ENCODE measurements at places on chromosomes 6 and 20.

- peak; percentile 54 for DNase-seq
Observed at GRCh38 chr6:29847871-29848630, 20.4 kb downstream of the HLA-G start.

DNA sequence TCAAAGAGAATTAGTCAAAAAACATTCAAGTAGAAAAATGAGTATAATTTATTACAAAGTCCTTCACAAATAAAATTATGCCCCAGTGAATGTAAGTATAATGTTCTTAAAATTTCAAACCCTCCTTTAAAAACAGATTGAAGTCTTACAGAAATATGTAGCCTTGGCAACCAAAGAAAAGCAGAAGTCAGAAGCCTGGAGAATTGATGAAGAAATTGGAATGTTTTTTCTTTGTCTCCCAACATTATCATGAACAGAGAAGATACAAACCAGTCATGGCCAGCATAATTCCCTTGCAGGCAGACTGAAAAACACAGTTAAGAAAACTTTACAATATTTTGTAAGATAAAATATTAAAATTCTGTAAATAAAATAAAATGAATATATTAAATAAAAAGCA lies 221.9 kb downstream of the TBC1D32 start:
- DNase-seq, result no peak

DNA sequence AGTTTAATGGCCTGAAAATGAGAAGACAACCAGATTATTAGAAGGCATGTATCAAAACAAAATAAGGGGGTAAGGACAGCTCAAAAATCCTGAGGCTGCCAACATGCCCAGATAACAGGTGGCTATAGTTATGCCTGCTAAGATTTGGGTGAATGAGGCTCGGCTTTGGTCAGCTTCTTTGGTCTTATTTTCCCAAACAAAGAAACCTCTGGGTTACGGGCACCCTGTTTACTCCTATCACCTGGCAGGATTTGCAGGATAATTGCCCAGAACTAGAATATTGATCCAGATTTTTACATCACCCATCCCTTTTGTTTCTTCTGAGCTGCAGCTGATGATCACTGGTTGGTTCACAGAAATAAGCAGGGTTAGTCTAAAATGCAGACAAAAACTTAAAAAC lies 74.3 kb downstream of the SLC16A10 start:
- DNase-seq, result no peak

DNA sequence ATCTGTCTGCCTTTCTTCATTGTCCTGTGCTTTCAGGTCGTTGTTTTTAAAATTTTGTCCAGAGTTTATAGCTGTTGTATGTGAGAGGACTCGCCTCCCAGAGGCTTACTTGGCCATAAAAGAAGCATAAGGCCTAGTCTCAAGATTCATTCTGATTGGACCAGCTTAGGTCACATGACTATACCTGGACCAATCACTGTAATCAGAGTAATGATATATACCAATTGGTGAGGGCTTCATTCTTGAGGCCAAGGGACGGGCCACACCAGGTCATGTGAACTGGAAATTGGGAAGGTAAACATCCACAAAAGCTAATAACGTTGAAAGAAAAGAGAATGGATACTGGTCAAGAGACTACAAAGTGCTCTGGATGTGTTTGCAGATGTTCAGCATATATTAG lies 141.4 kb upstream of the SULF2 start:
- no peak for DNase-seq

- peak; percentile 57 for DNase-seq
Observed at GRCh38 chr20:973785-974194, 28.3 kb downstream of the RSPO4 start.

DNA sequence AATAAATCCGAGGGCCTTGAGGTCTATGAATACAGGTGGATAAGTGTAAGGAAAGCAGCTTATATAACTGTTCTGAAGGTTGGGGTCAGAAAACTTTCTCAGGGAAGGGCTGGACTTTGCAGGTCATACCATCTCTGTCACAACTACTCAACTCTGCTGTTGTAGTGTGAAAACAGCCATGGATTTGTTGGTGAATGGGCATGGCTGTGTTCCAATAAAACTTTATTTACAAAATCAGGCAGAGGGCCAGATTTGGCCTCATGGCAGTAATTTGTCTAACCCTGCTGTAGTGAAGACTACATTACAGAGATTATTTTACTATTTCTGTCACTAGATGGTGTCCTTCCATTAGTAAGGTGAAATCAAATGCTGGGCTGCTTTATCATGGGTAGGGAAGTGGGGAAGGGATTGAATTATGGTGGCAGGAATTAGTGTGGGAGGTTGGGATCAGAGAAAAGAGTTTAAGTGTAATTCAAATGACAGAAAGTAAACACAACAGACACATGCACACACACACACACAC lies 409.6 kb upstream of the CHD6 start:
- DNase-seq, result no peak

DNA sequence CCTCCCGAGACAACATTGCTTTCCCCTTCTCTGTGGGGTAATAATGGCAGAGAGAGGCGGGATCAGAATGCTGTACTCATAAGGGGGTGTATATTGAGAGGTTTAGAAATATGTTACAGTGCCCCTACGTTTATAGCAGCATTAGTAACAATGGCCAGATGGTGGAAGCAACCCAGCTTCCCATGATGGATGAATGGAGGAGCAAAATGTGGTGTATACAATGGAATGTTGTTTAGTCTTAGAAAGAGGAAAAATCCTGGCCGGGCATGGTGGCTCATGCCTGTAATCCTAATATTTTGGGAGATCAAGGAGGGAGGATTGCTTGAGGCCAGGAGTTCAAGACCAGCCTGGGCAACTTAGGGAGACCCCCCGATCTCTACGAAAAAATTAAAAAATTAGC lies 12.9 kb downstream of the BANF2 start:
- DNase-seq, result no peak

- DNase-seq, result no peak
Observed at GRCh38 chr20:40599987-40600386, 89.0 kb downstream of the MAFB start.

DNA sequence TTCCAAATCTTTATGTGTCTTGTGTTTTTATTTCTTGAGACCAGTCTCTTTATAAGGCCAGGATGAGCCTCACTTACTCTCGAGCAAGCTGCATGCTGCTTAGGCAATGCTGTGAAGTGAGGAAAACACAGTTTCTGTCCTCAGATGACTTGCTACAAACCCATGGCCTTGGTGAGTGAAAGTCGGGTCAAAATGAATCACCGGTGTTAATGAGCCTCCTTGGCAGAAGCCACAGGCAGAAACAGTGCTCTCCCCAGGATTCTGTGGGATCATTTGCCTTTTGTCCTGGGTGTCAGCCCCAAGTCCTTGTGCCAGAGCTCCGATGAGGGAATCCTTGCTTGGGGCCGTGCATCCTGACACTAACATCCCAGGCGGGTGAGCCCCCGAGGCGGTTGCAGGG lies 482.5 kb downstream of the QKI start:
- DNase-seq, result peak; percentile 22

GRCh38 chr6:122713138-122713537 lies 66.4 kb upstream of the FABP7 start:
- DNase-seq, result no peak

GRCh38 chr6:137084090-137084489 lies 39.3 kb upstream of the IL20RA start:
- DNase-seq, result no peak

- no peak for DNase-seq
Observed at GRCh38 chr6:126795161-126795560, 323.3 kb upstream of the RSPO3 start.

GRCh38 chr6:89583559-89583958 lies 55.0 kb downstream of the LYRM2 start:
- DNase-seq, result no peak

GRCh38 chr6:16429669-16430068 lies 191.3 kb downstream of the GMPR start:
- DNase-seq, result no peak

- DNase-seq, result peak; percentile 83
Observed at GRCh38 chr6:125041740-125042459, 79.7 kb downstream of the RNF217 start.

DNA sequence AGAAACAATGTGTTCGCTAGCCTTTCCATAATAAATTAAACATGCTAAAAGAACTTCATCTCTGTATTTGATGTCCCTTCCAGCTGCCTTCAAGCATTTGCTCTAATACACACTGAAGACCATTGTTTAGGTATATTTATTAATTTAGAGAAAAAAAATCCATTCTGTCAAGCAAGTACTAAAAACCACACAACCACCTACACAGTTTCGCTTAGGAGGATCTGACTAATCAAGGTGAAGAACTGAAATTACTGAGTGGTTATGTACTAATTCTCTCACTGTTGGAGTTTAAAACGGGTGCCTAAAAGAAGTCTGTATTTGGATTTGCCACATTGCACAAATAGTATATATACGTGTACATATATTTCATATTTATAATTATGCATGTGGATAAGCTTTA lies 58.9 kb downstream of the GMDS start:
- DNase-seq, result no peak

DNA sequence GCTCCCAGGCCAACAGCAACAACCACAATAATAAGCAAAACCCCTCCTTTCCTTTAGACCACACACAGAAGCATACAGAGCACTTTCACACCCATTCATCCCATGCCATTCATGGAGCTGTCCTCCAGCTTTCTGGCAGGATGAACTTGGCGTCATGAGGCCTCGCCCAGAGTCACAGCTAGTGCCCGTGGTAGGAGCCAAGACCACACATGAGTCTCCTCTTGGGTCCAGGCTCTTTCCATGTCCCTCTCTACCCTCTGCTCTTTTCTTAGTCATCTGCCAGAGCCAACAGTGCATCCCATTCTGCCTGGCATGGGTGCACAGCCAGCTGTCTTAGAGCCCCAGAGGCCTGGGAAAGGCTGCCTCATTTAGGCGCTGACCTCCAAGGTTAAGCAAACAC lies 1.8 kb upstream of the TGM3 start:
- no peak for DNase-seq

GRCh38 chr6:51028276-51028675 lies 209.6 kb downstream of the TFAP2B start:
- DNase-seq, result peak; percentile 51

DNA sequence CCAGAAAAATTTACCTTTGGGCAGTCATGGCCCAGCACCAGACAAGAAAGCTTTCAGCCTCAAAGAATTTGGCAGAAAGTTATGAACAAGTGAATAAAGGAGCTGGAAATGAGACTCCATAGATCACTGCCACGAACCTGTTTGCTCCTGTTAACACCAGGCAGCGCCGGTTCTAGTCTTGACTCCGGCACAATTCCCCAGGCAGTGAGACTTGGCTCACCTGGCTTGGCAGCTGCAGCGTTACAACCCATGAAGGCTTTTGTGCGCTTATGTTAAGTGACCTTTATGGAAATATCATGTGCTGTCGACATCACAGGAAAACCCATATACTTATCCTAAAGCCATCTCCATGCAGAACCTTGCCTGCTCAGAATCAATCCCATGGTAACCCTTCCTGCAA lies 22.2 kb upstream of the FOXC1 start:
- no peak for DNase-seq

- DNase-seq, result no peak
Observed at GRCh38 chr6:109820706-109821350, 129.7 kb downstream of the FIG4 start.

- DNase-seq, result no peak
Observed at GRCh38 chr20:35629427-35630145, 14.0 kb downstream of the SPAG4 start.

DNA sequence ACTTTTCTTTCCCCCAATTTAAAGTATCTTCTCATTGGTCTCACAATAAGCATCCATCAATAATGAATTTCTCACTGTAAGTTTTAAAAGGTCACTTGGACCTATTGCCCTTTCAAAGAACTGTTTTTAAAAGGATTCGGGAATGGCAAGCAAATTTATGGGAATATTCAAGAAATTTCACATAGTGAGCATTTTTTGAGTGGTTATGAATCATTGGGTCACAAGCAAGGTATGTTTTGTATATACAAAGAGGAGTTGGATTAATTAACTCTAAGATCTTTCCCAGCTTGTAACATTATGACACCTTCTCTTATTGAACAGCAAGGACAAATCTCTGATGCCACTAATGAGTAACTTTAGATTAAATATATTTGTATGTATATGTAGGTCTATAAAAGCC lies 165.0 kb downstream of the MOXD1 start:
- DNase-seq, result no peak

DNA sequence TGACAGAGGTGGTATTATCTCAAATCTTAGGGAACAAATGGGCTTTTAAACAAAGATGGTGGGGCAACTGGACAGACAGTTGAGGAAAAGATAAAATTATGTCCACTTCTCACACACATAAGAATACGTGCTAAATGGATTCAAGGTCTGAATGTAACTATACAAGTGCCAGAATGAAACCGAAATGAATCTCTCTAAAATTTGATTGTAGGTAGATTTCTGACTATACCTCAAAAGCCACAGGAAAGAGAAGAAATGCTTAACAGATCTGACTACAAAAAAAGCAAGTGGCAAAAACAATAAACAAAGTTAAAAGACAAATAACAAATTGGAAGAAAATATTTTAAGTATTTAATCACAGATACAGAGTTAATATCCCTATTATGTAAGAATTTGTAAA lies 182.7 kb upstream of the OLIG3 start:
- DNase-seq, result no peak

Data from HT1080 (cell line).